Transverse colon (tissue), 4 donors: ENCODE measurements at places on chromosomes 12 and 14. TPM values are rescaled to one million over a fixed set of nuclear protein-coding genes. Genes with fewer than 3 reads are reported as not detected.
A peak's percentile ranks its signal among the peaks of the same experiment; 100 is the strongest.

The ATP23 gene
- total RNA-seq = 15.3 TPM

- no peaks in the 10 kb centered on the region for H3K27me3 ChIP-seq
- H3K4me3 ChIP-seq = no peak overlapping the region
- peaks cover 79% of the 10 kb centered on the region for H3K4me1 ChIP-seq
- H3K27ac ChIP-seq = peak overlapping the region; percentile 100
Observed at GRCh38 chr14:77043984-77044485, 15.5 kb upstream of the IRF2BPL start.

DNA sequence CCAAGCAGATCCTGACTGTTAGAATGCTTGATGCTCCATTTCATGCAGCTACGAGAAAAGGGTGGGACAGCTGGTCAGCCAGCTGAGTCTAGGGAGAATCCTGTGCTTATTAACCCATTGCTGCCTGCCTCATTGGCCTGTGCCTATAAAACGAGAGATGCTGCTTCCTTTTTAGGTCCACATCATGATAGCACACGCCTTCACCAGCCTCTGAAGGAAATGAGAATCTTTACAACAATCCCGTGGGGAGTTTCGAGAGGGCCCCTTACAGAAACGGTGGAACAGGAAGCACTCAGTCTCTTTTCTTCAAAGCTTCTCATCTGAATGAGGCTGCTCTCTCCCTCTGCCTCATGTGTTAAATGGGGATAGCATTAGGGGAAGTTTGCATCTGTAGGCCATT lies 147.3 kb upstream of the RFLNA start:
- H3K4me3 ChIP-seq = no peak overlapping the region
- H3K27me3 ChIP-seq = no peaks in the 10 kb centered on the region
- H3K27ac ChIP-seq = no peak overlapping the region
- no peak for DNase-seq

GRCh38 chr14:60506010-60506409 lies 2.9 kb upstream of the SIX6 start:
- H3K36me3 ChIP-seq = no peaks in the 10 kb centered on the region
- H3K4me3 ChIP-seq = no peak overlapping the region
- H3K27ac ChIP-seq = no peak overlapping the region
- H3K4me1 ChIP-seq = peaks cover 16% of the 10 kb centered on the region
- no peak for DNase-seq

DNA sequence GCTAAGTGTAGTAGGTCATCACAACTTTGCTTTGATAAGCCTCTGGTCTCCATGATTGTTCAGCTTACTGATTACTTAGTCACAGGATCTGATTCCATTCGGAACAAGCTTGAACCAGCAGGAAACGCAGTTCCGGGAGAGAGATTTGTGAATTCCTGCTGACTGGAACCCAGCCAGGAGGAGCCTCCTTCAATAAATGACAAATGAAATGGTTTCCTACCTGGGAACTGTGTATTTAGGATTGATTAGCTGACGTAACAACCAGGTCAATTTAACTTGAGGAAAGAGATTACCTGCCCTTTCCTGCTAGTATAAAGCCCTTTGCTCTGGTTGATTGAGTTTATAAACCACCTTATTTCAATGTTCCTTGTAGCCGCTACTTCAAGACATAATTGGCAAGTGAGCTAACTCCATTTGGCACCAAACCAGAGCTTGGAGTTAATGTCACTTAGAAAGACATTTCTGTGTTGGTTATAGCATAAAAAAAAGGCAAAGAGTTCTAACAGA lies 35.1 kb upstream of the KCNH3 start:
- H3K27ac ChIP-seq = no peak overlapping the region
- H3K4me3 ChIP-seq = no peak overlapping the region
- peaks cover 7% of the 10 kb centered on the region for H3K36me3 ChIP-seq
- no peaks in the 10 kb centered on the region for H3K27me3 ChIP-seq
- no peaks in the 10 kb centered on the region for H3K4me1 ChIP-seq

The NTN4 gene
- 16.8 TPM for total RNA-seq

The CACNA2D4 gene
- not detected for total RNA-seq

DNA sequence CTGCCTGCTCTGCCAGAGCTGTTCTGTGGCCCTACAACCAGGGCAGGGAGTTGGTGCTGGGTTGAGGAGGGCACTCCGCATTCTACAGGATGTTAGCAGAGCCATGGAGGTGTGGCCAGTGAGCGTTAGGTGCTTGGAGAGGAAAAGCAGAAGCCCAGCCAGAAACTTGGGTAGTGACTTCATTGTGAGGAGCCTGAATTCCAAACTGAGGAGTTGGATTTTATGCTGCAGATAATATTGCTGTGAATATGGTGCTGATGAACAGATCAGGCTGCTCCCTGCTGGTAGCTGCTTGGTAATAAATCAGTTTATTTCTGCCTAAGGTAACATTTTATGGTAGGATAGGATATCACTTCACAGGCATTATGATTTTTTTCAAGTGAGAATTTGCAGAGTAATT lies 7.1 kb upstream of the CCDC175 start:
- H3K4me3 ChIP-seq = no peak overlapping the region
- H3K4me1 ChIP-seq = no peaks in the 10 kb centered on the region
- H3K27ac ChIP-seq = no peak overlapping the region
- H3K27me3 ChIP-seq = no peaks in the 10 kb centered on the region
- H3K36me3 ChIP-seq = no peaks in the 10 kb centered on the region
- DNase-seq = no peak

The RNFT2 gene
- total RNA-seq = 0.20 TPM

The SERPINA10 gene
- not detected for total RNA-seq

The MYO1H gene
- not detected for total RNA-seq

DNA sequence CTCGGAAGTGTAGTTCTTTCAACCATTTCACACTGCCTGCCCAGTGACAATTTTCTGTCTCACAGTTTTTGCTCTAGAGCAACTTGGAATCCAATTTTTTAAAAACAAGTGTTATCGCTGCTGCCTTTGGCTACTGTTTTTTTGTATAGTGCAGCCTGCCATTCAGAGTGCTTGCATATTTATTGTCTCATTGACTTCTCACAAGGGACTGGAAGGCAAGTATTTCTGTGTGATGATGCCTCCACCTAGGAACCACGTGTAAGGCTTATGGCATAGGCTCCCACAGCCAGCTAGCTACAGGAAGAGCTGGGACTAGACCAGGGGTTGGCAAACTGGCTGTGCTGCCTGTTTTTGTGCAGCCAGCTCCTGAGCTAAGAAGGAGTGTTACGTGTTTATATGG lies 903 bp downstream of the PARPBP start:
- no peak for DNase-seq
- no peaks in the 10 kb centered on the region for H3K27me3 ChIP-seq
- H3K4me1 ChIP-seq = peaks cover 8% of the 10 kb centered on the region

DNA sequence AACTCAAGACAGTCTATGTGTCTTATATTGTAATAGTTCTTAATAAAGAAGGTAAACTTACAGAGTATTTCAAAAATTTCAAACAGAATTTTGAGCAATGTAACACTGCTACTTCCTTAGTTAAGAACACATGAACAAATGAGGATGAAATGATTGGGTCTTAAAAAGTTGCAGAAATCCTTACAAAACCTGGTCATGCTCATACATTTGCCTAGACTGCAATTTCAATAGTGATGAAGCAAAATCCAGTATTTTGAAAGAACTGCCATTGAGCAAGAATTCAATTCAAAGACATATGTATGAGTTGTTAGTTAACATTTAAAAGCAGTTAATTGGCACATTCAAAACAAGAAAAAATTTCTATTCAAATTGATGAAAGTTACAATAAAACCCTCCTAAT lies 17.8 kb upstream of the HIF1A start:
- H3K27ac ChIP-seq = no peak overlapping the region
- no peaks in the 10 kb centered on the region for H3K4me1 ChIP-seq
- no peak overlapping the region for H3K4me3 ChIP-seq
- no peak for DNase-seq
- no peaks in the 10 kb centered on the region for H3K27me3 ChIP-seq

- no peak for DNase-seq
- peaks cover 17% of the 10 kb centered on the region for H3K4me1 ChIP-seq
- peak overlapping the region; percentile 90 for H3K4me3 ChIP-seq
- peak overlapping the region; percentile 92 for H3K27ac ChIP-seq
- no peaks in the 10 kb centered on the region for H3K36me3 ChIP-seq
Observed at GRCh38 chr14:50312734-50313054, 570 bp downstream of the DMAC2L start.

DNA sequence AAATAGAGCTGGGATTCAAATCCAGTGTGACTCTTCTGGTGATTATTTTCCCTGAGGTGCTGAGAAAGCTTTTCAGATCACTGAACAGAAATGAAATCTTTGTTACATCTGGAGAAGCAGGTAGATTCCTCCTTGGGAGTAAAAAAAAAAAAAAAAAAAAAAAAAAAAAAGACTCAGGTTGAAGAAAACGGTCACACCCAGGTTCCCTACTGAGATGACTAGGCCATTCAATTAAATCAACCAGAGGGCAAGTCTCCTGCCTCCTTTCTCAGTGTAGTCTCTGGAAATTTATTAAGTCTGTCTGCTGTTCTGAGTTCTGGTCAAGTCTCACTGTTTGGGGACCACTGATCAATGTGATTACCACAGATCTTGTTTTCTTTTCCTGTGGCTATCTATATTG lies 24.0 kb downstream of the ARG2 start:
- DNase-seq = no peak
- H3K27me3 ChIP-seq = no peaks in the 10 kb centered on the region

- no peak for DNase-seq
- H3K4me3 ChIP-seq = no peak overlapping the region
- H3K36me3 ChIP-seq = no peaks in the 10 kb centered on the region
Observed at GRCh38 chr12:75684678-75685616, 173.5 kb upstream of the KRR1 start.

The PROX2 gene
- not detected for total RNA-seq

The PARPBP gene
- total RNA-seq = 1.8 TPM

DNA sequence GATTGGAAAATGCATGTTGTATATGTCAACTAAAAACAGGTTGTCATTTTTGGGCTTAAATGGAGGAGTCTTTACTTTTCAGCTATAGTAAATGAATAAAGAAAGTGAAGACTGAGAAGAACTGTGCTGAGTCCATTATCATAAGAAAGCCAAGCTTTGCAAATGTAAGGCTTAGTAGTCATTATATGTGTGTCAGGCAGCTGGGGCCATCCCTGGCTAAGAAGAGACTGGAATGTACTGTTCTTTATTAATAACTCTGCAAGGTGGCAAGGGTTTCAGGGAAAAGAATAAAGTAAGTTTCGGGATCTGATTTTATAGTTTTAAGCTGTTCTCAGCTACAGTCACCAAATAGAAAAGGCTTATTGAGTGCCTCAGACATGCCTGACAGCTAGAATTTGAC lies 48.7 kb downstream of the SRGAP1 start:
- no peaks in the 10 kb centered on the region for H3K36me3 ChIP-seq
- no peak overlapping the region for H3K4me3 ChIP-seq
- no peak overlapping the region for H3K27ac ChIP-seq
- H3K4me1 ChIP-seq = no peaks in the 10 kb centered on the region

The CLEC4D gene
- total RNA-seq = not detected

The AQP6 gene
- total RNA-seq = 0.41 TPM

DNA sequence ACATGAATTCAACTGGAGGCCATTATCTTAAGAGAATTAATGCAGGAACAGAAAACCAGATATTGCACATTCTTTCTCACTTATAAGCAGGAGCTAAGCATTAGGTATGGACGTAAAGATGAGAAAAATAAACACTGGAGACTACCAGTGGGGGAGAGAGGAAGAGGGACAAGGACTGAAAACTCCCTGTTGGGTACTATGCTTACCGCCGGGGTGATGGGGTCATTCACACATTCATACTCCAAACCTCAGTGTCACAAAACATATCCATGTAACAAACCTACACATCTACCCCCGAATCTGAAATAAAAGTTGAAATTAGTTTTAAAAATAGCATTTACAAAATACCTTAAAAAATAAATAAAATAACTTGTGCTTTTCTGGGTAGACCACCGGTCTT lies 80.8 kb upstream of the RAP1B start:
- H3K27me3 ChIP-seq = no peaks in the 10 kb centered on the region
- H3K27ac ChIP-seq = no peak overlapping the region
- no peaks in the 10 kb centered on the region for H3K36me3 ChIP-seq
- H3K4me1 ChIP-seq = no peaks in the 10 kb centered on the region
- no peak for DNase-seq
- no peak overlapping the region for H3K4me3 ChIP-seq

The EID3 gene
- total RNA-seq = 10.0 TPM

DNA sequence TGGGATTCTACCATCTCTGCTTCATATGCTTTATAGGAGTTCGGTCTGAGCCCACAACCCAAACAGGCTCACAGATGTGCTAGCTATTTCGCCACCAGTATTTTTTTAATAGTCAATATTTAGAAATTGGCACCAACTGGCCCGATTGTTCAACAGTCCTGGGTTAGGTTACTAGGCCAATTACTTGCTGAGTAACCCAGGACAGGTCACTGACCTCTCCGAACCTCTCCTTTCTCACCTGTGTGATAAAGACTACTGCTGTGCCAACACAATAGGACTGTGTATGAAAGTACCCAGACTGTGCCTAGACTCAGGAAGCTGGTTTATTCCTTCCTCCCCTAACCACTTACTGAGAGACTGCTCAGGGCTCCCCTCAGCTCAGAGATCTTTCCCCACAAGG lies 8.3 kb downstream of the BDKRB2 start:
- H3K4me3 ChIP-seq = no peak overlapping the region
- H3K27ac ChIP-seq = no peak overlapping the region
- DNase-seq = no peak
- no peaks in the 10 kb centered on the region for H3K36me3 ChIP-seq

- no peak overlapping the region for H3K4me3 ChIP-seq
- peaks cover 11% of the 10 kb centered on the region for H3K36me3 ChIP-seq
- DNase-seq = no peak
- H3K27me3 ChIP-seq = no peaks in the 10 kb centered on the region
Observed at GRCh38 chr12:20631711-20632110, 63.4 kb upstream of the SLCO1C1 start.

DNA sequence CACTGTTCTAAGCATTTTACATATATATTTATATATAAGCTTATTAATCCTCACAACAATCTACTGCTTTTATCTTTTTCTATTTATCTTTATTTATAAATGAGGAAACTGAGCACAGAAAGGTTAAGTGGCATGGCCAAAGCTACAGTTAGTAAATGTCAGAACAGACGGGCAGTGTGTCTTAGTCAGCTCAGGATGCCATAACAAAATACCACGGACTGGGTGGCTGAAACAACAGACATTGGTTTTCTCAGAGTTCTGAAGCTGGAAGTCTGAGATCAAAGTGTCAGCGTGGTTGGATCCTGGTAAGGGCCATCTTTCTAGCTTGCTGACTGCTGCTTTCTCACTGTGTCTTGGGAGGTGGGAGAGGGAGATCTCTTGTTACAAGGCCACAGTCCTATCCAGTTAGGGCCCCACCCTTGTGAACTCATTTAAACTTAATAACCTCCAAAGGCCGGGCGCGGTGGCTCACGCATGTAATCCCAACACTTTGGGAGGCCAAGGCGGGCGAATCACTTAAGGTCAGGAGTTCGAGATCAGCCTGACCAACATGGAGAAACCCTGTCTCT lies 19.8 kb downstream of the RPGRIP1 start:
- H3K27ac ChIP-seq = no peak overlapping the region
- DNase-seq = no peak
- no peaks in the 10 kb centered on the region for H3K36me3 ChIP-seq
- H3K4me1 ChIP-seq = peaks cover 4% of the 10 kb centered on the region
